ENCODE measurements at places on chromosomes 1 and 21.

DNA sequence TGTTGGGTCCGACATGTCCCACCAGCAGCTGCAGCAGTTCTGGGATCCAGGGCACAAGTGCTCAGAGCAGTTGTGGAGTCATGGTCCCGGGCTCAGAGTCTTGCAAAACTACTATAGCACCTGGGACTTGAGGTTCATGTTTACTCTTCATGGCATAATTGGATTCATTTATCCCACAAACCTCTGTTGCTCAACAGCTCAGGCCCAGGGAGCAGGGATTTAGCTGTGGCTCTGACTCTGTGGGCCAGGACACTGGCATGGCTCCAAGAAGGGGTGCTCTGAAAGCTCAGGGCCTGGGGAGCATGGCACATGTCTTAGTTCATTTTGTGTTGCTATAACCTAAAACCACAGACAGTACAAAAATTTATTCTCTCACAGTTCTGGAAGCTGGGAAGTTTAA lies 626.7 kb upstream of the ADGRL2 start:
- no peak for DNase-seq

GRCh38 chr1:10250663-10251062 lies 40.3 kb downstream of the KIF1B start:
- DNase-seq: no peak

DNA sequence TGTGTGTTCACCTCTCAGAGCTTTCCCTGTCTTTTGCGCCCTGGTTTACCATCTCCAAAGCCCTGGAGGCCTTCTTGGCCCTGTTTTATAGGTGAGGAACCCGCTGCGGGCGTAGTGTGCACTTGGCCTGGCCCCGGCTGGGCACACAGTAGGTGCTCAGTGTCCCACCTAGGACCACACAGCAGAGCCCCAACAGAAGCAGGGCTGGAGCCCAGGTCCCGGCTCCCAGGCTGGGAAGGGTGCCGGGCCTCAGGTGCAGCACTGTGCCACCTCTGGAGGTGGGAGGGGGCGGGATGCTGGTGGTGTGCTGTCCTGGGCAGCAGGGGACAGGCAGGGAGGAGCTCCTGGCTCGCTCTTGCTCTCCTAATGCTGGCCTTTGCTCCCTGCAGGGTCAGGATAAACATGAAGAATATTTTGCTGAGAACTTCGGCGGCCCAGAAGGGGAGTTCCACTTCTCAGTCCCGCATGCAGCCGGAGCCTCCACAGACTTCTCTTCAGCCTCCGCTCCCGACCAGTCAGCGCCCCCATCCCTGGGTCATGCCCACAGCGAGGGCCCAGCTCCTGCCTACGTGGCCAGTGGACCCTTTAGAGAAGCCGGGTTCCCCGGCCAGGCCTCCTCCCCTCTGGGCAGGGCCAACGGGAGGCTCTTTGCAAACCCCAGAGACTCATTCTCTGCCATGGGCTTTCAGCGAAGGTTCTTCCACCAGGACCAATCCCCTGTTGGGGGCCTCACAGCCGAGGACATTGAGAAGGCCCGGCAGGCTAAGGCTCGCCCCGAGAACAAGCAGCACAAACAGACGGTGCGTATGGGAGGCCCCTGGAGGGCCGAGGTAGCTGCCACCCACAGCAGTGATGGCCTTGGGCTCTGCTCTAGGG lies 24.8 kb downstream of the COQ8A start:
- no peak for DNase-seq

- no peak for DNase-seq
Measured at GRCh38 chr1:234239936-234240335, 133.3 kb upstream of the COA6 start.
